ENCODE measurements at places on chromosomes 12 and 14.

GRCh38 chr12:12176402-12176801 lies 90.4 kb downstream of the LRP6 start:
- no peak for DNase-seq

- no peak for DNase-seq
These were observed 1.7 kb upstream of the CTDSP2 start for GRCh38 chr12:57848208-57848607.

GRCh38 chr14:85254711-85255110 lies 275.2 kb upstream of the FLRT2 start:
- DNase-seq, result no peak

GRCh38 chr14:71588028-71588427 lies 344.2 kb upstream of the RGS6 start:
- DNase-seq, result no peak

- DNase-seq, result no peak
These were observed 78.4 kb downstream of the FGD4 start for GRCh38 chr12:32477714-32478113.

GRCh38 chr14:50529288-50530179 lies 2.8 kb downstream of the MAP4K5 start:
- no peak for DNase-seq

- no peak for DNase-seq
These were observed 12.7 kb upstream of the GPATCH2L start for GRCh38 chr14:76138758-76139723.

DNA sequence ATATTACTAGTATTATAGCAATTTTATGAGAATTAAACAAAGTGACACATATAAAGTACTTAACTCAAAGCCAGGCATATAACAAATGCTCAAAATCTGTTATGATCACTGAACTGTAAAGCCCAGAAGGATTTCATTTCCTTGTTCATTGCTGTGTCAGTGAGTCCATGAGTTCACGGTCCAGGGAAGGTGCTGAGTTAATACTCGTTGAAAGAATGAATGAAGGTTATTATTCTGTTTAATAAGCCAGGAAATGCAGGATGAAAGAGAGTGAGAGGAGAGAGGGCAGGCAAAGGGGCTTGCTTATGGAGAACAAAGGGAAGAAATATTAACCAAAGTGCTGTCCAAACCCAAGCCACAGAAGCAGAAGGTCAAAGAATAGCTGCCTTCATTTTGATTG lies 40.2 kb upstream of the NT5DC3 start:
- DNase-seq, result no peak

DNA sequence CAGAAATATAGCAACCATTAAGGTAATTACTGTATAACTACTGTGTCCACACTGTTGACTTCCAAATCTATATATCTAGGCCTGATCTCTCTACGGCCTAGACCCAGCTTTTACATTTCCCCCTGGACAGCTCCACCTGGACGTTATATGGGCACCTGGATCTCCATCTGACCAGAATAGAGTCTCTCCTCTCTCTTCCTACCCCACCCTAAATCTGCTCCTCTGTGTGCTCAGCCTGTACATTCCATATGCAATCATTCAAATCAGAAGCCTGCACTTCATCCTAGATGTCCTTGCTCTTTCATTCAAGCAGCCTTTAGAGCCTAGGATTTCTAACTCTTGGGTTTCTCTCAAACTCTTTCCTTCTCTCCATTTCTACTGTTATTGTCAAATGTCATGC lies 255.0 kb downstream of the PAX9 start:
- no peak for DNase-seq

- DNase-seq, result no peak
These were observed 977 bp upstream of the KRT5 start for GRCh38 chr12:52521175-52521567.

GRCh38 chr12:17137396-17137795 lies 531.4 kb upstream of the LMO3 start:
- DNase-seq, result no peak

DNA sequence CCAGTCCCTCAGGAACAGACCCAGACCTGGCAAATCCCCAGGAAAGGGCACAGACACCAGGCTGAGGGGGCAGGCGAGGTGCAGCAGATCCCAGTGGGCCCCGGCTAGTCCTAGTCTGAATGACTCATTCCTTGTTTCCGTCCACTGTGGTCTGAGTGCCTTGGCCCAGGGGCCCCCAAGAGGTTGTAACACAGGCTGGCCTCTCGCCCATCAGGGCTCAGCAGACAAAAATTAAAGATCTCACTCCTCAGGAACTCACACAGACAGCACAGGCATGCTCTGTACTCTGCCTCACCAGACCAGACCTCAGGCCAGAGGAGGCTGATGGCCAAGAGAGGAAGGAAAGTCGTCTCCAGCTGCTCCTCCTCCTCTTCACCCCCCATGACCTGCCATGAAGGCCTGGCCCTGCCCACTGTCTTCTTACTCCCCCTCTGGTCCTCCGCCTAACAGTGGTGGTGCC lies 7.7 kb upstream of the LTBP2 start:
- peak; percentile 19 for DNase-seq

DNA sequence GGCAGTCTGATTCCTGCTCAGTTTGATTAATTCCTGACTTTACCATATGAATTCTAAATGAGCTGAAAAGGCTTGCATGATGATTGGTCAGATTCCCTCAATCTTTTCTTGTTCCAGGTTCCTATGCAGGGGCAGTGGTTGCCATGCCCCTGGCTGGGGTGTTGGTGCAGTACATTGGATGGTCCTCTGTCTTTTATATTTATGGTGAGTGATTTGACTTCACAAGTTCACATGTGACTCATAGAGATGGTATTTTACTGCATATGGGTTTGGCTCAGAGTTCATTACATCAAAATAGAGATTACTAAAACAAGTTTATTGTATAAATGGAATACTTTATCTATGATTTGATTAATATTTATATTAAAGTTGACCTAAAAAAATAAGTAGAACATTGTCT lies 44.8 kb downstream of the SLC17A8 start:
- DNase-seq, result no peak

GRCh38 chr12:27015730-27016076 lies 1.5 kb upstream of the TM7SF3 start:
- DNase-seq, result peak; percentile 91

DNA sequence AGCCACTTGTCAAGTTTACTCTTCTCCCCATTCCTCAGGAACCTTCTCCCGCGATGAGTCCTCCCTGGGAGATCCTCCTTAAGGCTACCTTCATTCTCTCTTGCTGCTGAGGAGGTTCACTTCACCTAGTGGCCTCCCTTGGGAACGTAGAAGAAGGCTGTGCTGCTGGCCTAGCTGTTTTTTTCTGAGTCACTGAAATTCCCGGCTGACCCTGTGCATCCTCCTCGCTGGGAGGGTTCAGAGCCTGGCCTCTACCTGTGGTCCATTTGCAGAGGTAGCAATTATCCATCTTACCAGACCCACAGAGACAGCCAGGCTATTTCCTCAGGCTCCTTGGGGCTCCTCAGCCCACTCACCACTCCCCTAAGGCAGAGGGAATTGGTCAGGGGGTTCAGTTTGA lies 4.6 kb downstream of the KRT82 start:
- no peak for DNase-seq

DNA sequence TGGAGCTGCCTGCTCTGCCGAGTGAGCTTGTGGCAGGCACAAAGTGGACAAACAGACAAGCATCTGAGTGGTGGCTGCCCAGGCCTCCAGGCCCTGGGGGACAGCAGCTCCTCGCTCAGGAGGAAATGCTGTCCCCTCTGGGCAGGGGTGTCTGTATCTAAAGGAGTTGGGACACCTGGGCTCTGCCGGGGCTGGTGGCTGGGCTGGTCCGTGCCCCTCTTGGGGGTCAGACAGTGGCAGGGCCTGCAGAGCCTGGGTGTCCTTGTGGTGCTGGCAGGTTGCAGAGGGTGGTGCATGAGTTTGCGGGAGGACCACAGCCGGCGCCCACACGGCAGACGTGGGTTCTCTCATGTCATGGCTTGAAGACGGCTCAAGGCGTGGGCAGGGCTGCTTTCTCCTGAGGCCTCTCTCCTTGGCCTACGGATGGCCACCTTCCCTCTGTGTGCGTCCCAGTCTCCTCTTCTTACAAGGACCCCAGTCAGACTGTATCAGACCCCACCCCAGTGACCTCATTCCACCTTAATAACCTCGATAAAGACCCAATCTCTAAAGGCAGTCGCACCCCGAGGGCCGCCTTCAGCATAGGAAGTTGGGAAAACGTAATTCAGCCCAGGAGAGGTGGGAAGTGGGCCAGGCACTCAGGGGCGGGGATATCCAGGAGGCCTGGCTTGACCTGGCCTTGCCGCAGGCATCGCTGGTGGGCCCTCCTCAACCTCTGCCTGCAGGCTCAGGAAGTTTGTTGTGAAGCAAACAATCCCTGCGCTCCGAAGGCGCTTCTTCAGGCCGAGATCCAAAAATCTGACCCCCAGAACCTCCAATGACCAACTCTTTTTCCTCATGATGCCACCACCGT lies 110.0 kb downstream of the KIF26A start:
- DNase-seq, result no peak

GRCh38 chr14:101760138-101761011 lies 1.1 kb upstream of the PPP2R5C start:
- peak; percentile 94 for DNase-seq

DNA sequence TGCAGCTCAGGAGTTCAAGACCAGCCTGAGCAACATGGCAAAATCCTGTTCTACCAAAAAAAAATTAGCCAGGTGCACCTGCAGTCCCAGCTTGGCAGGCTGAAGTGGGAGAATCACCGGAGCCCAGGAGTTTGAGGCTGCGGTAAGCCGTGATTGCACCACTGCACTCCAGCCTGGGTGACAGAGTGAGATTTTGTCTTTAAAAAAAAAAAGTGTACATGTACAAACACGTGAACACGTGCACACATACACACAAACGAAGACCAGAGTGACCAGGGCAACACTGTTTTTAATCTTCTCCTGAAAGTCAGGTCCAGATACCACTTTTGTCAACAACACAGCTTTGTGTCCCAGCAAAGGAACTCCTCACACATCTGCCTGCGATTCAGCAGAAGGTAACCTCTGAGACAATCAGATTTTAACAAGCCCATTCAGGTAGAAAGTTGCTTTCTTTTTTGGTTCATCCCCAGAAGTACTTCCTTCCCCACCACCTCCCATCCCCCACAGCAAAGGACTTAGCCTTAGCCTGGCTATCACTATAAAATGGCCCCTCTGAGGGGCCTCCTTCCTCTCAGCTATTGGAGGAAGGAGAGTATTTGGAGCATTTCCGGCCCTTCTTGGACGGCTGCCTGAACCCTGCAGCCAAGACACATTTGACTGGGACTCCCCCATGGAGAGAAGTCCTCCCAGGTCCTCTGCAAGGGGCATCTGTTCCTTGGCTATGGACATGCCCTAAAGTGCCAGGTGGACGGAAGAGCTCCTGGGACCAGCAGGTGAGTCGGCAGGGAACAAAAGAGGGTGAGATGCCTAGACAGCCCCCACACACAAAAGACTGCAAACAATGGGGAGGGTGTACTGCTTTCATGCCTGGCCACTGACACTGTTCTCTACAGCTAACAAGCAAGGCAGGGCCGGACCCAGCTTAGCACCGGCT lies 9.8 kb downstream of the CTDSP2 start:
- peak; percentile 97 for DNase-seq

- DNase-seq, result peak; percentile 62
These were observed 1.1 kb downstream of the ARID2 start for GRCh38 chr12:45730348-45731189.

DNA sequence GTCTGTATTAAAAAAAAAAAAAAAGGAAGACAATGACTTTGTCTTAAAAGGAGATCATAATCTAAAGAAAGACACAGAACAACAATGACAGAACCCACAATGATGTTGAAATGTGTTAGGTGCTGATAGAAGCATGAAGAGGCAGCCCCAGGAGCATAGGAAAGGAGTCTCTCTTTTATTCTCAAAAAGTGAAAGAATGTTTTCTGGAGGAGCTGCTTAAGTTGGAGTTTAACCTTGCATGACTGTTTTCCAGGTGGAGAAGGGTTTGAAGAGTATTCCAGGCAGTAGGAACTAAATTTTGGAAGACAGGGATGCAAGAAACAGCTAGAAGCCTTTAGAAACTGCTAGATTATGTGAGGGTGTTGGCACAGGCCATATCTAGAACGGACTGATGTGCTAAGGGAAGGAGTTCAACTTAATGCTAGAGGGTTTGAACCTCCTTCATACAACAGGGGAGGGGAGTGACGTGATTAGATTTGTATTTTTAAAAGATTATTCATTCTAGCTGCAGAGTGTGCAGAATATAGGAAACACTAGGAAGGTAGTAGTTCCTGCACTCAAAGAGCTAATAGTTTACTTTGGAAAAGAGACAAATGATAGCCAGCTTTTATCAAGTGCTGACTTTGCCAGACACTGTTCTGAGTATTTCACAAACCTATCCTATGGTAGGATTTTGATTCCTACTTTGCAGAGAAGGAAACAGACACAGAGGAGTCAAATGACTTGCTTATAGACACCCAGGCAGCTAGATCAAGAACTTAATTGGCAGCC lies 4.6 kb upstream of the RPL6 start:
- DNase-seq, result no peak

DNA sequence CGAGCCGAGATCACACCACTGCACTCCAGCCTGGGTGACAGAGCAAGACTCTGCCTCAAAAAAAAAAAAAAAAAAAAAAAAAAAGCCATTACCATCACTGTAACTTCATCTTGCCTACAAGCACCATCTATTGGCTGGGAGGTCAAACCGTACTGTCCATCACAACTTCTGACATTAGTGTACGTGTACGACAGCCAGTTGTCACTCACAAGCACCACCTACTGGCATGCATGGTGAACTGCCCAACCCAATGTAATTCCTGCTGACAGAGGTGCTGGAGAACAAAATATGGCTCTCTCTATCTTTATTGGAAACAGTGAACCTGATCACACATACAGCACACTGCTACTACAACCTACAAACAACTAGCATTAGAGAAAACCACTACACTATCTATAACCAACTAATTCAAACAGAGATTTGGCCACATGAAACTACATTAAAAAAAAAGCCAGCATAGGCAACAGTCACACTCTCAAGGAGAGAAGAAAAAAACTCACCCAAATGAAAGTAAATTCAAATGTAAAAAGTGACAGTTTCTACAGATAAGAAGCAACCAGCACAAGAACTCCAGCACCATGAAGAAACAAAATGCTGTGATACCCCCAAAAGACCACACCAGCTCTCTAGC lies 82.3 kb downstream of the PUS7L start:
- DNase-seq, result peak; percentile 20

GRCh38 chr14:39016733-39017095 lies 86.3 kb downstream of the SEC23A start:
- DNase-seq, result no peak

GRCh38 chr12:64461634-64462414 lies 9.9 kb downstream of the TBK1 start:
- no peak for DNase-seq

GRCh38 chr14:45252366-45253069 lies 484 bp downstream of the MIS18BP1 start:
- peak; percentile 15 for DNase-seq

DNA sequence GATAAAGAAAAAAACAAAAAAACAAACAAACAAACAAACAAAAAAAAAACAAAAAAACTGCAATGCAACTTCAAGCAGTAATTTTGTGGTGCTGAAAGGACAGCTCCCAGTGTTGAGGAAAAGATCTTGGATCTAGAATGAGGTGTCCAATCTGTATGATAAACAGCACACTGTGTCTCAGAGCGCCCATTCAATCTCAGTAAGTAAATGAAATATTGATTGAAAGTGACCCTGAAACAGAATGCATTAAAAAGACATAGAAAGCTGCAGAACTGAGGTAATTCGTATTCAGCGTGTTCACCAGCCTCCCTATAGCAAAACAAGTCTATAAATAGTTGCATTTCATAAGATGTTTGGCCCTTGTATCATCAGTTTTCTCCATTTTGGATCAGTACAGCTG lies 153.0 kb downstream of the NOVA1 start:
- no peak for DNase-seq

GRCh38 chr12:19177754-19178153 lies 48.2 kb downstream of the PLEKHA5 start:
- DNase-seq, result no peak
